ENCODE measurements at places on chromosomes 1 and 21.

- DNase-seq = no peak
These were observed 54.5 kb downstream of the CD34 start for GRCh38 chr1:207856276-207857023.

DNA sequence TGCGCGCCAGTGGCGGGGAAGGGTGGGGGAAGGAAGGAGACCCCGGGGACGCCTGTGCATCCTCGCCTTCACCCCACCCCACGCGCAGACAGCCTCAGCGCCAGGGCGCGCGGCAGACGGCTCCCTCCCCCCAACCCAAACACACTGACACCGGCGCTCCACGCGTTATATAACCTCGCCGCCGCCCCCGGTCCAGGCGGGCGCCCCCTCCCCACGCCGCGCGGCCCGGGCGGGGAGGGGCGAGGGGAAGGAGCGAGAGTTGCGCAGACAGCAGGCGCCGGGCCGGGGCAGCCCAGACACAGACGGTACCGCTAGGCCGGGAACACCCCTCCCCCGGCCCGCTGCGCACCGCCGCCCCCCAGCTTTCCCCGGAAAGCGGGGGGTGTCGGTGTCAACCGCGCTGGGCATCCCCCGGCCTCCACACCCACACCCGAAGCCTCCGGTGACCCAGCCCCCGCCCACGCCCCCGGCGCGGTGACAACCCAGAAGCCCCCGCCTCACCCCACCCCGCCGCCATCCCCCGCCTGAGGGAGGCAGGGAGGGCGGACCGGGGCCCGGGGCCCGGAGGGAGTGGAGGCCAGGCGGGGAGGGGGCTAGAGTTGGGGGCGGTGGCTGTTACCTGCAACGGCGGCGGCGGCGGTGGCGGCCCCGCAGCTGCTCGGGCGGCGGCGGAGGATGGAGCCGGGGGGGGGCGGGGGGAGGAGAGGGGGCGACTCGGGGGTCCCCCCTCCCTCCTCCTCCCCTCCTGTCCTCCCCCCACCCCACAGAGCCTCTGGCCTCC lies 432 bp downstream of the AKT3 start:
- peak; percentile 72 for DNase-seq

- DNase-seq = no peak
These were observed 13.0 kb upstream of the AHCYL1 start for GRCh38 chr1:109971559-109971958.

GRCh38 chr1:185853739-185854138 lies 119.5 kb downstream of the HMCN1 start:
- no peak for DNase-seq

- peak; percentile 57 for DNase-seq
These were observed 9.6 kb downstream of the VPS26C start for GRCh38 chr21:37257511-37257966.

DNA sequence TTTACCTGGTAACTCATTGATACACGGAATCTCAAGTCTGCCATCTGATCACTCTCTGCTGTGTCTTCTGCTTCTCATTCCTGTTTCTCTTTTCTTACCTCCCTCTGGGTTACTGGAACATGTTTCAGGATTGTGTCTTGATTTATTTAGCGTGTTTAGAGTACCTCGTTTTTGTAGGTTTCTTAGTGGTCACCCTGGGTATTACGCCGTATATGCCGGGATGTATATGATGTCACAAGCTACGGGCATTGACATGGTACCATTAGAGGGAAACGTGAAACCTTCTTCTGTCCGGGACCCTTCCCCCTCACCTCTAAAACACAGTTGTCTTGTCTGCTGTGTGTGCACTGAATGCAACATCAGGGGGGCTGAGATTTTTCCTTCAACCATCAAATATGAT lies 2.8 kb downstream of the ACTRT2 start:
- DNase-seq = peak; percentile 3

- DNase-seq = no peak
These were observed 77.1 kb downstream of the PIK3CD start for GRCh38 chr1:9728451-9729295.

DNA sequence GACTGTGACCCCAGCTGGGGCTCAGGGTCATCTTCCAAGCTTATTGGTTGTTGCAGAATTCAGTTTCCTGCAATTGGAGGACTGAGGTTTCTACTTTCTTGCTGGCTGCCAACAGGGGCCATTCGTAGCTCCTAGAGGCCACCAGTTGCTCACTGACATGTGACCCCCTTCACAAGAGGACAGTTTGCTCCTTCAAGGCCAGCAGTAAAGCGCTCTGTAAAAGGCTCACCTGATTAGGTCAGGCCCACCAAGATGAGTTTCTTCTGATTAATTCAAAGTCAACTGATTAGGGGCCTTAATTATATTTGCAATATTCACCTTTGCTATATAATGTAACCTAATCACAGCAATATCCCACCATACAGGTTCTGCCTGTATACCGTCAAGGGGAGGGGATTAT lies 68.9 kb downstream of the SLC9A1 start:
- DNase-seq = no peak

DNA sequence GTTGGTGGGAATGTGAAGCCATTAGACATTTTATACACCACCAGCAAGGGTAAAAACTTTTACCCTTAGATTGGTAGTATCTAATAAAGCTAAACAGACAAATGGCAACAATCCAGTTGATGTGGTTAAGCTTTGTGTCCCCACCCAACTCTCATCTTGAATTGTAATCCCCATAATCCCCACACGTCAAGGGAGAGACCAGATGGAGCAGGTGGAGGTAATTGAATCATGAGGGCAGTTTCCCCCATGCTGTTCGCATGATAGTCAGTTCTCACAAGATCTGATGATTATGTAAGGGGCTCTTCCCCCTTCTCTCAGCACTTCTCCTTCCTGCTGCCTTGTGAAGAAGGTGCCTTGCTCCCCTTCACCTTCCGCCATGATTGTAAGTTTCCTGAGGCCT lies 602.3 kb downstream of the NUF2 start:
- DNase-seq = no peak

DNA sequence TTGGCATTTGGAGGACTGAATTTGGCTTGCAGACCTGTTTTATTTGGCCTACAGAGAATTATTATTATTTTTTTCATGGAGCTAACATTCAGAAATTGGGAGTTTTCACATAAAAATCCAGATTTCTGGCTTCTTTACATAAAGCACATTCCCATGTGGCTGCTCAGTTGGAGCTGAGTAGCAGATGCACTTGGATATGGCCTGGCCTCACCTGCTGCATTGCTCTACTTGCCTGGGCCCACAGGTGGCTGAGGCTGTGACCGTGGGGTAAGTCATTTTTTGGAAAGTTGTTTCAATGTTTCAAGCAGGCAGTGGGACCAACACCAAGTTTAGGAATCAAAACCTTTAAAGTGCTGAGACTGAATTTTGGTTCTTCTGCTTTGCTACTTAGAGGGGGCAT lies 56.7 kb downstream of the GADD45A start:
- DNase-seq = no peak

DNA sequence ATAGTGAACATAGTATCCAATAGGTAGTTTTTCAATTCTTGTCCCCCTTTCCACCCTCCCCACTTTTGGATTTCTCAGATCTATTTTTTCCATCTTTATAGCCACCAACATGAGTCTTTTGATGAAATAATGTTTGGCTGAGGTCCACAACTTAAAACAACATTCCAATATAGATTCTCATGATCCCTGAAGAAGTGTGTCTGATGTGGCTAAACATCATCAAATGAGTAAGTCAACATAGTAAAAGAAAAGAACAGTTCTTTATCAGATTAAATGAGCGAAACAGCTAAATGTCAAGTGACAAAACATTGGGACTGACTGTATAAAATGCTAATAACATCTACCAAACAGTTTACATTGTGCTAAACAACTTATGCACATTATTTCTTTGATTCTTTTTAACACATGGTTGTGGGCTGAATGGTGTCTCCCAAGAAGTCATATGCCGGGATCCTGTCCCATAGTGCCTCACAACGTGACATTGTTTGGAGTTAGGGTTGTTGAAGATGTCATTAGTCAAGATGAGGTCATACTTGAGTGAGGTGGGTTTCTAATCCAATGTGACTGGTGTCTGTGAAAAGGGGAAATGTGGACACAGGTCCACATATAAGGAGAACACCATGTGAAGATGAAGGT lies 453.6 kb downstream of the LTN1 start:
- no peak for DNase-seq

DNA sequence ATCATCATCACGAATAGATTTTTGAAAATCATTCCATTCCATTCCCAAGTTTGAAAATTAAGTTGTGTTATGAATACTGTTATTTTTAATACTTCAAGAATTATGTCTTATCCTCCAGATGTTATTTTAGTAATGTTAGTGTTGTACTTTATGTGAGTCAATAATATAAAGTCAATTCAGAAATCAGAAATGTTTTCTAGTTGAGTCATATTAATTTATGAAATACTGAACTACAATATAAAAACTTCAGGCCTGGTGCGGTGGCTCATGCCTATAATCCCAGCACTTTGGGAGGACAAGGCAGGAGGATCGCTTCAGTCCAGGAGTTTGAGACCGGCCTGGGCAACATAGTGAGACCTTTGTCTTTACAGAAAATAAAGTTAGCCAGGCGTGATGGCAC lies 38.4 kb upstream of the GPR25 start:
- no peak for DNase-seq

DNA sequence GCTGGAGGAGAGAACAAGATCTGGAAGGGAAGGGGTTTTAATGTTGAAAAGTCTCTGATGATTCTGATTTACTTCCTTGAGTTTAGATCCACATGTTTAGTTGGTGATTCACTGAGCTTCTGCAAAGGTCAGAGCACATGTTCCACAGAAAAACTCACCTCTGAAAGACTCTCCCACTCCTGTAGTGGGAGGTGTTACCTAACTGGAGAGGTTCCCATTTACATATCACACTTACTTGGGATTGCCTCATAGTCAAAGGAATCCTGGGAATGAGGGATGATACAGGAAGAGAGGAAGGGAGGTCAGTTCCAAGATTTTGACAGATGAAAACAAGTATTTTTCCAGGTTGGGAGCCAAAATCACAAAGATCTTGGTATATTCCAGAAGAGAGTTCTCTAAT lies 2.7 kb upstream of the NTNG1 start:
- no peak for DNase-seq

- DNase-seq = no peak
These were observed 21.7 kb upstream of the SHCBP1L start for GRCh38 chr1:182974506-182975191.

DNA sequence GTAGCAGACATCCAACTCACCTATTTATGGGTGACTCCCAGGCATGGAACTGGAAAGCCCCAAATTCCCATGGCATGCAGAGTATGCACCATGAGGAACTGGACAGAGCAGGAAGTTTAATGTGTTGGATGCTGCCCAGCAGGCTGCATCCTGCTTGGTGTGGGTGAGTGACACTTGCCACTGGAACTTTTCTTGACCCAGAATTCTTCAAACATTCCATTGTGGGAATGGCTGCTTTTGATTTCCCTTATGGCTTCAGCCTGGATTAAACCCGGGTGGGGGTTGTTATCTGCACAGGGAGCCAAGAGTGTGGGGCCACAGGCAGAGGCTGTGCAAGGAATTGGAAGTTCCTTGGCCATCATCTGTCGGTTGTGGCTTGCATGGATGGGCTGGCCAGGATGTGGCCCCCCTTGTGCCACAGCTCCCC lies 26.9 kb upstream of the BACE2 start:
- no peak for DNase-seq

DNA sequence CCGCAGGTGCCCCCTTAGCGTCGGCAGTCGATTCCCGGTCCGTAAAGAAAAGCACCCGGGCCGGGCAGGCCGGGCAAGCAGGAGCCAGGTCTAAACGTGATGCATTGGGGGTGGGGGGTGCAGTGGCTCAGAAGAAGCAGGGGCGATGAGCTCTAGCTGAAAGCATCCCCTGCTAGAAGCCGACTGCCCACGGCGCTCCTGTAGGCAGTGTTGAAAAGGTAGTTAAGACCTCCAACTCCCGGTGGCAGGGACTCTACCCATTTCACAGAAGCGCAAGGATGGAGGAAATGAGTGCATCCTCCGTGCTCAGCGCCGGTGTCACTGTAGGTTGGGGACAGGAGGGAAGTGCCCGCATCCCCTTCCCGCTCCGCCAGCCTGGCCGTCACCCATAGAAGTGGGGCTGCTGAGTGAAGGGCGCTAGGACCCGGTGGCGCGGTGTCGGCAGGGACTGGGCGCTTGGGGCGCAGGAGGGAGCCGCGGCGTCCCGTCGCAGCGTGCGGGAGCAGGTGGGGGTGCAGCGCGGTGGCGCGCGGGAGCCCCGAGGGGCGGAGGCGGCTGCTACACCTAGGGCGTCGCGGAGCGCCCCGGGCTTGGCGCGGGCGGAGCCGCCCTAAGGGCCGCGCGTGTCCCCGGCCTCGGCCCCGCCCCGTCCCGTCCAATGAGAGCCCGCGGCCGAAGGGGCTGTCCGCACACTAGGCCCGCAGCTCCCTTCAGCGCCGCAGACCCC lies at the start of gene WNT2B:
TSS of gene WNT2B (plus strand) at position 688 of the 727 bp plus-strand sequence. CDS start 298 bp downstream, outside the sequence.
- DNase-seq = peak; percentile 47

- peak; percentile 78 for DNase-seq
These were observed 29.2 kb downstream of the VASH2 start for GRCh38 chr1:212979340-212980122.

DNA sequence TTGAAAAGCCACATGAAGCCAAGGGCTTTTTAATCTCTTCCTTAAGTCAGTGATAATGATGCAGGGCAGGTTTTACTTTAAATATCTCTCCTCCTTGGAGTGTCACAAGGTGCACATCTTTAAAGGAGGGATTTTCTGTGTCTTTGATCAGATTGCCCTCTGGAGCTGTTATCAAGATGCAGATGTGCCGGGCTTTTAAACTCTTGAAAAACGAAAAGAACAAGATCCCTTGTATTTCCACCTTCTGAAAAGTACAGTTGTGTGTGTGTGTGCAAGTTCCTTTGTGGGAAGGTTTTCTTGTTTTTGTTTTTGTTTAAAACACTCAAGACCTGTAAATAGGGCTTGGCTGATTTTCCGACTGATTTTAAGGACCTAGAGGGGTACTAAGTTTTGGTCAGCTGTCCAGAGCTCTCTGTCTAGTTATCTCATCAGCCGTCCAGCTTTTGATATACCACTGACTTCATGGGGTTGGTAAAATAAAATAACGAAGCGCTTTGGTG lies 1.6 kb downstream of the MARK1 start:
- DNase-seq = no peak

DNA sequence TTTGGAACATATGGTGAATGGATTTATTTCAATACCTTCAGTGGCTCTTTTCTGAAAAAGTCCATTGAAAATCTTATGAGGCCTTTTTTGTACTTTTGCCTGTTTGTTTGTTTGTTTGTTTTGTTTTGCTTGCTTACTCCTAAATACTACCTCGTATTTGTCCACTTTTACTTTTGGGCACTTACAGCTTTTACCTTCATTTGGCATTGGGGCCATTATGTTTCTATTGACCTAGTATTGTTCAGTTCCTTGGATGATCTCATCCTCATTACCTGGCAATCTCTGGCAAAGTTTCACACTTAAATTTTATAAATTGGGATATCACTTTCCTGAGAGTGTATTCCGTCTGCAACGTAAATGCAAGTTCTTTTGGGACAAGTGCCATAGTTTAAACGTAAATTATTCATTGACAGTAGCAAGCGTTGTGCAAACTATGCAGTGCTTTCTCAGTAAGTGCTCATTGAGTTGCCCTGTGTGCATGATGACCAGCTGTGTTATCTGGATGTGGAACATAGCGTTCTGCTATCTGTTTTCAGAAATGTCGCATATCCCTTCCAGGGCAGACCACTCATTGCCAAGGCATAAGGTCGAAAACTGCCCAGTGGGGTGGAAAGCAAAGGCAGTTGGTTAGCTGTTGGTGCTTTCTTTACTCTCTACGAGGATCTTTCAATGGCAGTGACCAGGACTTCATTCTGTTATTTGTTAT lies 51.1 kb downstream of the LRRC8D start:
- no peak for DNase-seq

All from right hindlimb (tissue), 1 donor.